ENCODE measurements at places on chromosomes 7 and 10.
A peak's percentile ranks its signal among the peaks of the same experiment; 100 is the strongest.

- DNase-seq: no peak
Measured at GRCh38 chr7:66669088-66669487, 40.4 kb downstream of the KCTD7 start.

DNA sequence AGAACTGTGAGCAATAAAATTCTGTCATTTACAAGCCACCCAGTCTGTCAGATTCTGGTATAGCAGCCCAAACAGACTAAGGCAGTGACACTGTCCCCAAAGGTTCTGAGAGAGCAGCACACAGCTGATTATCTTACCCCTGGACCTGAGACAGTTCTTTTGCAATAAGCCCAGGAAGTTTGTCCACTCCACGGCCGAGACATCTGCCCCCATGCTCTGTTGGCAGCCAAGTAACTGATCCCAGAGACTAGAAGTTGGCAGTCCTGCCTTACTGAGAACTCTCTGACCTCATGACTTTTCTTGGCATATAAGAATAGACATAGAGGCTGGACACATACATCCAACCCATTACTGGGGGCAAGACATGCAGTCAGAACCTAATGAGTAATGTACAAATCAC lies 243.0 kb upstream of the GRB10 start:
- DNase-seq: no peak

- no peak for DNase-seq
Measured at GRCh38 chr10:19847321-19847720, 31.1 kb downstream of the PLXDC2 start.

GRCh38 chr10:11073410-11073809 lies 55.7 kb downstream of the CELF2 start:
- DNase-seq: no peak

DNA sequence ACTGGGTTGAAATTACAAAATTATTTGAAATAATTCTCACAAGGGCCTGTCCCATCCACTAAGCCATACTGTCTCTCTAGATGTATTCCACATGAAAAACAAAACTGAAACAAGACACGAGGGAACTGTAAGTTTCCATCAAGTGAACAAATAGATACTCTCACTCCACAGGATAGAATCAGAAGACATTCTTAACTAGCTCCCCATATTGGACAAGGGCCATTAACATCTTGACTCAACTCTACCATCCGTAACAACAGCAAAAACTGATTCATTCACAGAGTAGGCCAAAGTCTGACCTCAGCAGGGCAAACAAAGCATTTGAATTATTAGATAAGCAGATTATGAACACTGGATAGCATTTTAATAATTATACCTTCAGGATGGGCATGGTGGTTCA lies 29.1 kb downstream of the UBE2H start:
- no peak for DNase-seq

DNA sequence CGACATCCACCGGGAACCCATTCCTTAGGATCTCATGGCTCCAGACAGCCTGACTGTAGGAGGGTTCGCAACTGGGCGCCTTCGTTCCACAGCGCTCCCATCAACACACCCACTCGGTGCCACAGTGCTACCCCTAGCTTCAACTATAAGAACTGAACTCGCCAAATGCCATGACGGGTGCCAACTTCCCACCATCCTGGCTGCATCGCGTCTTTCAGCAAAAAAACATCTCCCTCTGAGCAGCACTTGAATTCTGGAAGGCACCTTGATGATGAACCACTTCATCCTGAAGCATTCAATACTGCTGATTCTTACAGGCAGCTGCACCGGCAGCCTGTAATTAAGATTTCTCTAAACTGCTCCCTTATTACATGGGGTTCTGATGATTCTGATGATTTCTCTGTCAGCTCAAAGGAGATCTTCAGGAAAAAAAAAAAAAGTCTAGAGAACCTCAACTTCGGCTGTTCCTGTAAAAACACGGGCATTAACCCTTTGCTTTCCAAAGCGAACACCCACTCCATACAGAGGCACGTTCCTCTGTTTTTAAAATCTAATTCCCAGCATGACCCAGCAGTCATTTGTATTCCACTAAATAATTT lies 1.3 kb downstream of the CYTH3 start:
- peak; percentile 64 for DNase-seq

- DNase-seq: no peak
Measured at GRCh38 chr7:112481121-112481736, 438 bp downstream of the LSMEM1 start.

- no peak for DNase-seq
Measured at GRCh38 chr7:17830206-17830605, 110.1 kb downstream of the SNX13 start.

DNA sequence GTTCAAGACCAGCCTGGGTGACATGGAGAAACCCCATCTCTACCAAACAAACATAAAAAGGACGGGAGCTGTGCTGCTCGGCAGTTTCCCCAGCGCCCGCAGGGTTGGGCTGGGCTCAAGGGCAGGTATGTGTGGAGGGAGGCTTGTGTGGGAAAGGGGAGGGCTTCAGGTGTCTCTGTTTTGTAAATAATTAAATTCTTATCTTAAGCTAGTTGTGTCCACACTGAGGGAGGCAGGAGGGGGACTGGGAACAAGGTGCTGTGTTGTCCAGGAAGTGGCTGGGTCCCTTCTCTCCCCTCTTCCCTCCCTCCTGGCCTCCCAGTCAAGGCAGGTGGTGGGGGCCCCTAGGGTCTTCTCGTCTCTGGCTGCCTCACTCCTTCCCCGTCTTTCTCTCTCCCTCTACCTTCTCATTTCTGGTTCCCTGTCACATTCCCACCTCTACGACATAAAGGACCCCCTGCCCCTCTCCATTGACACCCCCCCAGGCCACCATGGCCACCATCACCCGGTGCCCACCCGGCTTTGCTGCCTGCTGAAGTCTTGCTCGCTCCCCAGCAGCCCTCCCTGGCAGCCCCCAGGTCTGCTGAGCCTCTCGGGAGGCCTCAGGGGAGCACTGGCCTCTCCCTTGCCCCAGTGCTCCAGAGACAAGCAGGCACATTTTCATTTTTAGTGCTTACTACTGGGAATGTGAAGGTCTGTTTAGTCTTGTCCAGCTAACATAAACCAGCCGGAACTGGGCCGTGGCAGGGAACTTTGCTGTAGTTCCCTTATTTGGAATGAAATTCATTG lies 19.3 kb downstream of the NEURL1 start:
- no peak for DNase-seq

DNA sequence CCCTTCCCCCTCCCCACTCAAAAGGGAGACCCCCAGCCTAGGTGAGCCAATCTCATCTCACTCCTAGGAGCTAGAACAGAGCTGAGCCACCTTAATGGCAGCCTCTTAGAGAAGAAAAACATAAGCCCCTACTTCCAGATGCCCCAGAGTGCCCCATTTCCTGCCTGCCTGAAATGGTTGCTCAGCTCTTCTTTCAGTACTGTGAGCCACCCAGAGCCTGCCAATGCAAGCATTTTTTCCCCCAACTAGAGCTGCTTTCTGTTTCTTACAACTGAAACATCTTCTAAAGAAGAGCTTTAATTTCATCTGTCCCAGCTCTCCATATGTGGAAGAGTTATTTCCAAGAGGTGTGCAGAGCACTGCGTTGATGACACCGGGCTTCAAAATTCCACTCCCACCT lies 136.7 kb downstream of the PLPP4 start:
- no peak for DNase-seq

GRCh38 chr7:92798517-92799249 lies 37.7 kb downstream of the CDK6 start:
- no peak for DNase-seq

- DNase-seq: no peak
Measured at GRCh38 chr10:125102246-125102645, 58.1 kb downstream of the CTBP2 start.

- DNase-seq: no peak
Measured at GRCh38 chr10:19819419-19820033, 3.3 kb downstream of the PLXDC2 start.

DNA sequence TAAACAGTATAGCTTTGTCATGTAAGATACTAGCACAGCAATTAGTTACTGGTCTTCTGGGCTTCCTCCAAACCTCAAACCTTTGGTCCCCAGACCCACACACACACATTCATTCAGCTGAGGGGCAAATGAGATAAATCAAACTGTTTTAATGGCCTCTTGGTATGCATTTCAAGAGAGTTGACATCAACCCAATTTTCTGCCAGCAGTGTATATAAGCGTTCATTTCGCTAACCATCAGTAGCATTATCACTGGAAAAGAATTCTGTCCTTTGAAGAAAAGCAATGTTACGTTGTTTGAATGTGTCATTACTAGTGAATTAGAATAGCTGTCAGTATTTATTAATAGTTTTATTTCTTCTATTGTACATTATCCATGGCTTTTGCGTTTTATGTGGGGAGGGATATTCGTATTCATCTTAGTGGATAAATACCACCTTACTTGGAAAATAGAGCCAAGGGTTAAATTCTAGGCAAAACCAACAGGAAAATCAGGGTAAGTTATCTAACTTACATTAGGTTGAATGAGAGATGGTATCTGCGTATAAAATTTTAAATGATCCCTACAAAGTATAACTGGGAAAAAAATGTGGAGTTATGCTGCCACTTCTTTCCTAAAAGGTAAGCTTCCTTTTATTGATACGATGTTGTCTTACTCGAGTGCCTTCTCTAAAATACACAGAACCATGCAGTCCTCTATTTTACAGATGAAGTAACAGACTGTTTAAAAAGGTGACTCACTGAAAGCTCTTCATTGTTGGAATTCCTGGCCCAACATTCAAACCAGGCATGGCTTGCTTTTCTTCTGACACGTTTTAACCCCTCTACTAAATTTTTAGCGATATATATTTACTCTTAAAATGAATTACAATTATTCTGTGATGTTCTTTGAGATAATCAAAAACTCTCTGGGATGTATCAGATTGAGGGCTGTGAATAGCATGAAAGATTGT lies 2.0 kb upstream of the ZMYND11 start:
- DNase-seq: no peak

DNA sequence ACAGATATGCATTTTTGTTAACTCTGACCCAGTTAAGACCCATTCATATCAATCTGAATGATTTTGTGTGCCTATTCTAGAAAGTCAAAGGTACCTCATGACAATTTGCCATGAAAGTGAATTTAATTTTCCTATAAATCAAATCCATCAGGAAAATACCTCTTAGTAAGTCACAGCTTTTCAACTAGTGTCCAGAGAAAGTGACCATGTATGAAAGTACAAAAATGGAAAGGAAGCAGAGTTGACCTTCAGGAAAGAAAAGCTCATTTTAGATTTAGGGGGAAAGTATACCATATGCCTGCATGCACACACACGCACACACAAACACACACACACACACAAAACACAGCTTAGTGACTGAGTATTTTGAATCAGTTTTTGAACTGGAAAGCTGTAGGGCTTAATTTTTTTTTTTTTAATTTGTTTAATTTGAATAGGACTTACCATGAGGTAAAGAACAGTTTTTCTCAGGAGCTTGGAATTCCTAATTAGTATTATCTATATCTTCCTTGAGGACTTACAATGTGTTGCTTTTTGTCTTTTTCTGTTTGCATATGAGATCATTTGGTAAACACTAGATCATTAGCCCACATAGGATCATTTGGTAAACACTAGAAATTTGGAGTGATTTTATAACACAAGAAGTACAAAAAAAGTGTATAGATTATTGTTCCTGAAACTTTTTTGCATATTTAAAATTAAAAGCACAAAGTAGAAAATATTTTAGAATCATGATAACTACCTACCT lies 61.6 kb downstream of the ZNF277 start:
- no peak for DNase-seq

DNA sequence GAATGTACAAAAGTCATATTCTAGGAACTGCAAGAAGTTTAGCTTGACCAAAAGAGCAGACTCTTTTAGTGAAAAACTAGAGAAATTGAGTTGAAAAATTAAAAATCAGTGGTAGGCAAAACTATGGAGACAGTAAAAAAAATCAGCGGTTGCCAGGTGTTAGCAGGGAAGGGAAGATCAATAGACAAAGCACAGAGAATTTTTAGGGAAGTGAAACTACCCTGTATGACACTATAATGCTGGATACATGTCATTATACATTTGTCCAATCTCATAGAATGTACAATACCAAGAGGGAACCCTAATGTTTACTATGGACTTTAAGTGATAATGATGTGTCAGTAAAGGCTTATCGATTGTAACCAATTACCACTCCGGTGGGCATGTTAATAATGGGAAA lies 761.9 kb downstream of the MAGI2 start:
- DNase-seq: no peak

DNA sequence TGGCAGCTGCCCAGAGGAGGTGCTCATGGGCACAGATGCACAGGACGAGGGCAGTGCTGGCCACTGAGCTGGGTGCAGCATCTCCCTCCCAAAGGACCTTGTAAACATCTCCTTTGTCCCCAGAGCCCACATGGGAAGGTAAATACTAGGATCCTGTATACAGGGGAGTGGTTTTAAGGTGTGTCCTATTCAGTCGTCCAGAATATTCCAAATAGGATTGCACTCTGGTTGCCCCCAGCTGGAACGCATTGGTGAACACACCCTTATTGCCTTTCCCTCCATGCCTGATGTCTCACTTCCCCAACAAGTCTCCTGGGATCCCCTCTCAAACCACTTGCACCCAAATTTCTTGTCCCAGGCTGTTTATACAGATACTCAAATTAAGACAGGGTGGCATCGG lies 152.0 kb upstream of the PCBD1 start:
- no peak for DNase-seq

DNA sequence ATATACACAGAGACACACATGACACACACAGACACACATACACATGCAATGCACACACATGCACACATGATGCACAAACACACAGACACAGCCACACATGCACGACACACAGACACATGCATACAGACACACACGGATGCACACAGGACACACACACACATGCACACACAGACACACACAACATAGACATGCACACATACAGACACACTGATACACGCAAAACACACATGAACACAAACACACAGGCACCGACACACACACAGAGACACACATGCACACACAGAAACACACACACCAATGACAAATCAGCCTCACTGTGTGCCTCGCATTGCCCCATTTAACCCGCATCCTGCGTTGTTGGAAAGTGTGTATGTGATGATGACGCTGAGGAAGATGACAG lies 232.4 kb downstream of the ADARB2 start:
- DNase-seq: no peak

- no peak for DNase-seq
Measured at GRCh38 chr10:129605266-129605985, 138.4 kb downstream of the MGMT start.

GRCh38 chr7:95609277-95609971 lies 13.1 kb upstream of the PDK4 start:
- DNase-seq: no peak

DNA sequence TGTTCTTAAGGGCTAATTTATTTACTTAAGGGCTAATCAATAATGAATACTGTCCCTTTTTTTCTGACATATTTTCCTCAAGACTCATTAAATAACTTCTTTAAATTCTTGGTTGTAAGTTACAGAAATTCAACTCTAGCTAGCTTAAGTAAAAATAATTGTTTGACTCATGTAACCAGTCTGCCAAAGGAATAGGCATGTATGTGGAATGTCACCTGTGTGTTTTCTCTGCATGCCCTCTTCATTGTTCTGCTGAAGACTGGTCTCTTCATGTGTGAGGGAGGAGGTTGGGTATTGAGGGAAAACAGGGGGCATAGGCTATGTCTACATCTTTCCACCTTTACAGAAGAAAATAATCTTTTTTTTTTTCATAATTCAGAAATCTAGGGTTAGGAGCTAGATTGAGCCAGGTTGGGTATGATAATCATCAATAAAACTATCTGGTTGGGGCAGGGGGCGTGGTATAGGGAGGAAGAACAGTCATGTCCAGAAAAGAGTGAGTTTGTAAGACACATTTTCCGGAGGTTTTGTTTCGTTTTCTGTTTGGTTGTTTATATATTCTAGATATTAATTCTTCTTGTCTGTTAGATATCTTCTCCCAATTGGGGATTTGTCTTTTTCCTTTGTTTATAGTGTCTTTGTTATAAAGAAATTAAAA lies 37.9 kb downstream of the EXOC4 start:
- peak; percentile 5 for DNase-seq

Measured in activated naive CD4-positive, alpha-beta T cell treated with anti-CD3 and anti-CD28 coated beads for 36 hours (primary cell).